ENCODE measurements at places on chromosomes 5 and 9.

DNA sequence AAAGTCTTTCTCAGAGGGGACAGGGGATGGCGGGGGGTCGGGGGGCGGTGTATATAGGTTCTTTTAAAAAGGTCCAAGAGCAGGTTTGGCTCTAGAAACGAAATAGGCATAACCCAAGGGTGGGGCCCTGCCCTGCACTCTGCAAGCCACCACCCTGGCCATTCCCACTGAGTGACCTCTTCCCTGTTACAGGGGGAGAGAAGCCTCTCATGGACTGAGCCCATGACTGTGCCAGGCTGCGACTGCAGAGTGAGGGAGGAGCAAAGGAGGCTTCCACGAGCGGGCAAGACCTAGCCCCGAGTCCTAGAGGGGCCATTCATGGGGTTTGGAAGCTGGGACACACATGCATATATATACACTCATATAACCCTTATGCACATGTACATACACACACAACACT lies 10.1 kb upstream of the NXNL2 start:
- DNase-seq, result no peak

DNA sequence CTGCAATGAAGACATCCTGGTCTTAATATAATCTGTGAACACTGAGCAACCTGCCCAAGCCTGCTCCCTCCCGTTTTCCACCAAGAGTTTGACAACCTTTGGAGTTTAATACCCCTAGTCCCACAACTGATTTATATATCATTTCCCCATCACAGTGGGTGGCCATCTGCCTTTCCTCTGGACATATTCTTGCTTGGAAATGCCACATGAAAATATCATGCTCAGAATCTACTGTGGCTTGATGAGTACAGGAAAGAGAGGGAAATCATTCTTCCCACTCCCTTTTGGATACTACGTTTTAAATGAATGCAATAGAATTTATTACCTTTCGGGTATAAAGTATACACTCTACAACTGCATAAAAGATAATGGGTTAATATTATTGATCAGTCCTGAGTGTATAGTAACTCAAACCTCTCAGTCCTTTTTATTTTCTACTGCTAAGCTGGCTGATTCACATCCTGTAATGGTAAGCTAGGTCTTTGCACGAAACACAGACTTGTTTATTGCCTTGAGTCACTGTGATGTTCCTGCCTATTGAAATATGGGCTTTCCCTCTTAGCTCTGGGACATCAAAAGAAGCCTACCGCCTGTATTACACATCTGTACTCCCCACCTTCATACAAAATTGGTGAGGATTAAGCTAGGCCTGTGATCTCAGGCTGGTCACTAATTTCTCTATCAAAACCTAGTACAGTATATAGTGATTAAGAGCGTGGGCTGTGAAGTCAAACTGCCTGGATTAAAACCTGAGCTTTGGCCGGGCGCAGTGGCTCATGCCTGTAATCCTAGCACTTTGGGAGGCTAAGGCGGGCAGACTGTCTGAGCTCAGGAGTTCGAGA lies 67.6 kb upstream of the NR5A1 start:
- no peak for DNase-seq

GRCh38 chr5:155765715-155766114 lies 561.2 kb upstream of the SGCD start:
- DNase-seq, result no peak

DNA sequence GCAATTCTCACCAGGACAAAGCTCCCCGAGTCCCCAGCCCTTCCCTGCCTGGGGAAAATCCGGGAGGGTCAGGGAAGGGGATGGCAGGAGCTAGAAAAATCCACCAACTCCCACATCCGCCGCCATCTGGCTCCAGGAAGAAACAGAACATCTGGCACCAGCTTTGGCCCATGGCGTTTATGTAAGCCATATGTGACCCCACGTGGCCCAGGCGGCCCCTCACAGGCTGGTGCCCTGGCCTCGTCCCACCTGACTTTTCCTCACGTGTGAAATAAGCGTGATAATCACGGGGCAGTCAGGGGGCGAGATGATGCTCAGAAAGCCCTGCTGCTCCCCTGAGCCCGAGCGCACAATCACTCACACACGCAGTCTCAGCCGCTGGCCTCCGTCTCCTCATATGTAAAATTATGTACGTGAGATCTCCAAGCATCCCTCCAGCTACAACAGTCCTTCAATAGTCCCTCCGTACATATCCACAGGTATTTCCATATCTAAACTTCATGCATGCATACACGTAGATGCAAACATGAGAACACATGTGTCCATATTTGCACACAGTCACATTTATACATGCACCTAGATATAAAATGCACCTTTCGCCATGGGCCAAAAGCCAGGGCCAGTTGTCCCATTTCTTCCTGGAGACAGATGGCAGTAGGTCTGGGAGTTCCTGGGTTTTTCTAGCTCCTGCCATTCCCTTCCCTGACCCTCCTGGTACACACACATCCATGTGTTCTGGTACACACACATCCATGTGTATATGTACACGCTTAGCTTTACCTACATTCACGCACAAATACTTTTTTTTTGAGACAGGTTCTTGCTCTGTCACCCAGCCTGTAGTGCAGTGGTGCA lies 28.9 kb downstream of the PLPP7 start:
- no peak for DNase-seq

GRCh38 chr9:69798744-69799143 lies 21.9 kb upstream of the CFAP95 start:
- no peak for DNase-seq

DNA sequence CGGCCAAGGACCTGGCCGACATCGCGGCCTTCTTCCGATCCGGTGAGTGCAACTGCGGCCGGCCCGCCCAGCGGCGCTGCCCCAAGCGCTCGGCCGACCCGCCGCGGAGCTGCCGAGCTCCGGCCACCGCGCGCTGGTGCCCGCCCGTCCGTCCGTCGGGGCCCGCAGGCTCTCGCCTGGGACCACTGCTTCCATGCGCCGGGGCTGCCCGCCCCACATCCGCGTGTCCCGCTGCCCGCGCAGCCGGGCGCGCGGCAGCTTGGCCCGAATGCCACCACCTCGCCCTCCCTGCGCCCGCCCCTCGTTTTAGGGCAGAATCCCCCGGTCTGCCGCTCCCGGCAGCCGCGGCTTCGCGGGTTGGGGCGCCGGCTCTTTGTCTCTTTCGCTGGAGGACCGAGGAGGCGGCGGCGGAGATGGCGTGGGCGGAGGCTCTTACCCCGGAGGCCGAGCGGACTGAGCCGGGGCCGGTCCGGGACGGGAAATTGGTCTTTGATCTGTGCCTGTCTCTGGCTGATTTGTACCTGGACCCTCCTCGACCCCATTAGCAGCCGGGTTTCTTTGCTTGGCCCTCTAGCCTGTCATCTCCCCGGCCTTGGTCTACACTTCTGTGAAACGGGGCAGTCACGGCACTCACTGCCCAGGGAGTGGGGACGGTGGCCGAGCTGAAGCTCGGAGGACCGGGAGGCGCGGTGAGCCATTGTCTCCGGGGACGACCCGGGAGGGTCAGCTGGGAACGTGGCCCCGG lies 871 bp downstream of the TRIO start:
- no peak for DNase-seq

- no peak for DNase-seq
These were observed 40.4 kb upstream of the SYNPO start for GRCh38 chr5:150599917-150600511.

GRCh38 chr5:103572454-103572853 lies 9.9 kb upstream of the NUDT12 start:
- DNase-seq, result no peak

- DNase-seq, result no peak
These were observed 38.4 kb upstream of the TLR4 start for GRCh38 chr9:117665601-117666385.

- DNase-seq, result no peak
These were observed 217.6 kb downstream of the ZNF608 start for GRCh38 chr5:124528838-124529237.

GRCh38 chr5:100723229-100723628 lies 179.9 kb downstream of the ST8SIA4 start:
- no peak for DNase-seq

DNA sequence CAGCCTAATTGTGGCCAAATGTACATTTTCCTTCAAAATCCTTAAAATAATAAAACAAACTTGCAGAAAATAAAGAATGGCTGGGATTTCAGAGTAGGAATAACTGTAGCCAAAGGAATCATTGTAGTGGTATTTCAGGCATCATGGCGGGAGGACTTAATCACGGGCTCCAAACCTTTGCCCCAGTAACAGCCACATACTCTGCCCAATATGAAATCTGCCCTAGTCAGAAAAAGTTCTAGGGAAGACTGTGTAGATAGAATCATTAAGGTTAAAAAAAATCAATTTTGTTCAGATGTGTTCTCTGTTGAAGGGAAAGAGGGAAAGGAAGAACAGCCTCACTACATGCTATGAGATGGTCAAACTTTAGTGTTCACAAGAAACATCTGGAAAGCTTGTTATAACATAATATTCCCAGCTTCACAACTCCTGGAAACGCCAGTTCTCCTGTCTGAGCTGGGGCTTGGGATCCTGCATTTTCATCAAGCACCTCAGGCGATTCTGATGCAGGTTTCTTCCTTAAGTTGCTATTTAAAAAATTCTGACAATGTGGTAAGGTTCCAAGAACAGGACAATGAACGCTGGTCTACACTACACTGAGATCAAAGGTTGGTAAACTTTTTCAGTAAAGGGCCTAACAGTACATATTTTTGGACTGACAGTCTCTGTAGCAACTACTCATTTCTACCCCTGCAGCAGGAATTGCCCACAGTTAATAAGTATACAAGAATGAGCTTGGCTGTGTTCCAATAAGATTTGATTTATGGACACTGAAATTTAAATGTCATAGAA lies 87.9 kb downstream of the CEMIP2 start:
- no peak for DNase-seq

DNA sequence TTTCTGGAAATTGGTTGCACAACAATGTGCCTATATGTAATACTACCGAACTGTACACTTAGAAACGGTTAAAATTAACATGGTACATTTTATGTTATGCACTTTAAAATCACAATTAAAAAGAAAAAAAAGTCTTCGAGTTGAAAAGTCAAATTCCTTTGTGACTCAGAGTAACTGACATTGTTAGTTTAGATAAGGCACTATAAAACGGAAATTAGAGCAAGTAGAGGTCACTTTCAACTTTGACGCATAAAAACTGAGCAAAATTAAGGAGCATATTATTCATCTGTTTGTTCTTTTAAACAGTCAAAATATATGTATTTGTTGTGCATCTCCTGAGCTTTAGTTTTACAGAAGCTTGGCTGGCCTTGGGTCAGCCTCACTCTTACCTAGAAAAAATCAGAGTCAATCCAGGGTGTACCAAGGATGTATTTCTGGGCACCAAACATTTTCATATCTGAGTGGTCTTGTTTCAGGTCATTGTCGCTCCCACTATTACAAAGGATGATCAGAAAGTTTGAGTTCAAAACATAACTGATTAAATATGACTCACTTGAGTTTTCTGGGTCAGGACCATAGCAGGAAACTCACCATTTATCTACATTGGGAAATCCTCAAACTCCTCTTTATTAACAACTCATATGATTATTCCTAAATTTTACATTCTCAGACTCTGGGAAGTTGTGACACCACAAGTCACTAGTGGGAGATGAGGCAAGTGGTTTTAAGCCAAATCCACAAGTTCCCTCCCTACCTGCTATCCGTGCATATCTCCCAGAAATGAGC lies 160.6 kb downstream of the CCDC192 start:
- DNase-seq, result no peak

- no peak for DNase-seq
These were observed 2372.1 kb downstream of the MAT2B start for GRCh38 chr5:165877475-165877874.

GRCh38 chr5:66080664-66081063 lies 63.4 kb upstream of the SREK1 start:
- DNase-seq, result no peak

- no peak for DNase-seq
These were observed 10.6 kb downstream of the TAS2R1 start for GRCh38 chr5:9619331-9620092.

GRCh38 chr5:16894236-16895057 lies 41.6 kb downstream of the MYO10 start:
- no peak for DNase-seq

DNA sequence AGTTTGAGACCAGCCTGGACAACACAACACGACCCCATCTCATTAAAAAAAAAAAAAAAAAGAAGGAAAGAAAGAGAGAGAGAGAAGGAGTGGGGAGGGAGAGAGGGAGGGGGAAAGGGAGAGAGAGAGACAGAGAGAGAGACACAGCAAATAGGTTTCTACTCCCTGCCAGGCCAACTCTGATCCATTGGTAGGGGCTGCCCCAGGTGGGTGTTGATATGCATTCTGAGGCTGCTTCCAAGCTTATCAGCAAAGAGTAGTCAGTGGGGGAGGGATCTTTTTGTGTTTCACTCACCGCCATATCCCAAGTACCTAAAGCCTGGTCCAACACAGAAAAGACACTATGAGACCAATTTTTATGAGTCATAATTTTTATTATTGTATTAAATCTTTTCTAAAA lies 57.0 kb upstream of the SAP30L start:
- DNase-seq, result no peak

GRCh38 chr5:77590347-77590746 lies 48.2 kb downstream of the OTP start:
- no peak for DNase-seq

DNA sequence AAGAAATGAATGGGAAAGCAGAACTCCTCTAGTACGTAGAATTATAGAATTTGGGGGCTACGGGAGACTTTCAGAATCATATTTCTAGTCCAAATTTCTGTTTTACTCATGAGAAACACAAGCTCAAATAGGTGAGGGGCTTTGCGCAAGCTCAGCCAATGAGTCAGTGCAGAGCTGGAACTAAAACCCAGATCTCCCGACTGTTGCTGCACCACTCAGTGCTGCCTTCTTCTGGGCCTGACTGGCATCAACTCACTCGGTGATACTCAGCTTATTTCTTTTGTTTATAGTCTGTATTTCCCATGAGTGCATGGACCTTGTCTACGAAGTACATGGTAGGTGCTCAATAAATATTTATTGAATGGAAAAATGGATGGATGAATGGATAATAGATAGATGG lies 280.2 kb downstream of the CDK5RAP2 start:
- no peak for DNase-seq

GRCh38 chr9:38358390-38359296 lies 33.9 kb upstream of the ALDH1B1 start:
- no peak for DNase-seq

DNA sequence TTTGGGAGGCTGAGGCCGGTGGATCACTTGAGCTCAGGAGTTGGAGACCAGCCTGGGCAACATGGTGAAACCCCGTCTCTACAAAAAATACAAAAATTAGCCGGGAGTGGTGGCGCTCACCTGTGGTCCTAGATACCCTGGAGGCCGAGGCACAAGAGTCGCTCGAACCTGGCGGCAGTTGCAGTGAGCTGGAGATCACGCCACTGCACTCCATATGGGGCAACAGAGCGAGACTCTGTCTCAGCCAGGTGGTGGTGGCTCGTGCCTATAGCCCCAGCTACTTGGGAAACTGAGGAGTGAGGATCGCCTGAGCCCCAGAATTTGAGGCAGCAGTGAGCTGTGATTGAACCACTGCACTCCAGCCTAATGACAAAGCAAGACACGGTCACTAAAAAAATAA lies 2.4 kb upstream of the RFK start:
- DNase-seq, result no peak

All from stimulated activated CD4-positive, alpha-beta T cell treated with anti-CD3 and anti-CD28 coated beads, TNF-alpha, amount 100 ng/mL, for 4 hours (primary cell).